ENCODE measurements at places on chromosomes 7 and 10.

DNA sequence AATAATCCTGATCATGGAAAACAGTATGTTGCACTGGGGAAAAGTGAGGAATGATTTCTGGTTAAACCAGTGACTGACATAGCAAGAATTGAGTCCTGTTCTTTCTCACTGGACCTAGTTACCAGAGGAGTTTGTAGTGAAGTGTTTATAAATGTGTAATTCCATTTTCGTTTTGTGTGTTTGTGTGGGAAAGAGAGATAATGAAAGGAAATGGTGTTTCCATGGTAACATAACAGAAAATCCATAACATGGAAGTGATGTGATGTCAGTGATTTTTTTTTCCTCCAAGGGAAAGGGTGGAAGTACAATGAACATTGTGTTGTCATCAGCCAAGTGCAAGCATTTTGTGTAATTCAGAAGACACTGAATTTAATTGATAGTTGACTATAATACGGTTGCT lies 283.9 kb downstream of the PLXDC2 start:
- peak; percentile 22 for DNase-seq

- DNase-seq = peak; percentile 15
Observed at GRCh38 chr10:91694170-91694794, 61.4 kb upstream of the PPP1R3C start.

GRCh38 chr10:43420369-43421200 lies 11.6 kb upstream of the HNRNPF start:
- peak; percentile 91 for DNase-seq

DNA sequence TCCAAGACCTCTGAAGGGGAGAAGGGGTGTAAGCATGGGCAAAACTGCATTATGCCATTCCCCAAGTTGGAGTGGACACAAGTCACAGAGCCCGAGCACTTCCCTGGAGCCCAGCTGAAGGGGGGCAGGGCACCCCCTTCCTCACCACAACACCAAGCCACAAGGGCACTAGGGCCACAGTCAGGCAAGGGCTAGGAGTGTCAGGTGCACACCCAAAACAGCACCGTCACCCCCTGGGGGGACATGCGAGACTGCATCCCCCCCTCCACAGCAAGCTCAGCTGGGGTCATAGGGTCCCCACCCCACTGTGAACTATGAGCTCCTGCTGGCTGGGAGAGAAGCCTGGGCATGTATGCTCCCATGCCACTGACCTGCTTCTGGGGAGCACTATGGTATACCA lies 143.9 kb downstream of the GRID1 start:
- no peak for DNase-seq

DNA sequence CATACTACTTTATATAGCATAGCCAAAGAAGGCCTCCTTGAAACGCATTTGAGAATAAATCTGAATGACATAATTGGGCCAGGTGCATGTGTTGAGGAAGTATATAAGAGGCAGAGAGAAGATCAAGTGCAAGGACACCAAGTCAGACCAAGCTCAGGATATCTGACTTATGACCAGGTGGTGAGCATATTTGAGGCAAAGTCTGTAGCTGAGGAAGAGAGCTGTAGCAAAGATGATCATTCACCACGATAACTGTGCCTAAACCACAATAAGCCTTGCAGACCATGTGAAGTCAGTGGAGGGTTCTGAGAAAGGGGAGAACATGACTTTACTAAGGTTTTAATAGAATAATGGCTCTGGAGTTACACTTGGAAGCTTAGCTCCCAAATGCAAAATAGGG lies 292.3 kb downstream of the SORCS1 start:
- DNase-seq = no peak

DNA sequence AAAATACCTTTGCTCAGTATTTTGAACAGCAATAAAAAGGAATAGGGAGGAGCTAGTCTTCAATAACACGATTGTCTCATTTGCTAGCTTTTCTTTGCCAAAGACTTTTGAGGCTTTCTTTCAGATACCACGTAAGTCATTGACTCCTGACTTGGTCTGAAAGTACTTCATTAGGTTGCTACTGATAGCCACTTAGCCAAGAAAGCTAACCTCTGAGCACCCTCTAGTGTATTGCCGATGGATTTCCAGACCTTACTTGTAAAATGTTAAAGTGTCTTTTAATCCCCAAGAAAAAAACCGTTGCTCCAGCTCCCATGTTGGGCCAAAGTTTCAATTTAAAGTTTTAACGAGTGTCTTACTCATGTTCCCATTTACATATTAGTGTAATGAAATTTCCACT lies 63.4 kb upstream of the STRIP2 start:
- DNase-seq = no peak

- DNase-seq = peak; percentile 92
Observed at GRCh38 chr7:135620980-135621850, 41.1 kb upstream of the STMP1 start.

GRCh38 chr10:130485236-130485957 lies 349.2 kb downstream of the GLRX3 start:
- no peak for DNase-seq

DNA sequence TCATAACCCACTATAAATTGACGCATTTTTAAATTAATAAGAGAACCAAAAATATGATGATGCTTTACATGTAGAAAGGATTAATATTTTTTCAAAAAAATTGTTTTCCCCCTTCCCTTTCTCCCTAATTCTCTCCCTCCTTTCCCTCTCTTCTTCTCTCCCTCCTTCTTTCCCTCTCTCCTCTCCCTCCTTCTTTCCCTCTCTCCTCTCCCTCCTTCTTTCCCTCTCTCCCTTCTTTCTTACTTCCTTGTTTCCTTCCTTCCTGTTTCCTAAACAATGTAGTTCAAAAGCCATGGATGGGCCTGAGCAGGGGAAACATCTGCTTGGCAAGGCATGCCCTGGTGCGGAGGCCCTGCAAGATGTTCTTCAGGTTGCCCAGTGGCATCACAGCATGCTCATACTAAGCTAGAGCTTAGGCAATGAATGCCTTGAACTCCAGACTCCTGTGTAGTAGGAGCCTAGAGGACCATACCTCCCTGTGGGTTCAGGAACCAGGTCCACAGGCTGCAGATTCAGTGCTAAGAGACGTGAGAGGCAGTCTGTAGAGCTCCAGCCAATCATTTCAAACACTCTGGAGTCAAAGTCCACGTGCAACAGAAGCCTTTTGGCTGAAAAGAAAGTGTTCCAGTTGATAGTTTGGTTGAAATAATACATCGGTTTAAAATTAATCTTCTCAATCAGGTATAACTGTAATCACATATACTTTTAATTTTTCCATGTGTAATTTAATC lies 20.1 kb upstream of the MRPS17 start:
- DNase-seq = no peak

DNA sequence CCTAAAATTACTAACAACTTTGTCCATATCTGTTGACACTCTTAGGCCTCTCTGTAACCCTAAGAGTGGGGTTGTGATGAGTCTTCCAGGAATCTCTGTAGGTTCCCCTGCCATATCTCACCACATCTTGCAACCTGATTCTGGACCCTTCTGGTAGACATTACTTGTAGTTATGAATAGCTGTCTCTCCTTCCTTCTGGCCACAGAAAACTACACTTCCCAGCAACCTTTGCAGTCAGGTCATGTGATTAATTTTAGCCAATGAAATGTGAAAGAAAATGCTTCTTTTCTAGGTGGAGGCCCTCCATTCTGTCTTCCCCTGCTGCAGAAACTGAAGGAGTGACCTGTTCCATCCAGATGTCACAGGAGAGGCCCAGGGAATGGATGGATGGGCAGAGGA lies 147.6 kb upstream of the AOAH start:
- DNase-seq = no peak

DNA sequence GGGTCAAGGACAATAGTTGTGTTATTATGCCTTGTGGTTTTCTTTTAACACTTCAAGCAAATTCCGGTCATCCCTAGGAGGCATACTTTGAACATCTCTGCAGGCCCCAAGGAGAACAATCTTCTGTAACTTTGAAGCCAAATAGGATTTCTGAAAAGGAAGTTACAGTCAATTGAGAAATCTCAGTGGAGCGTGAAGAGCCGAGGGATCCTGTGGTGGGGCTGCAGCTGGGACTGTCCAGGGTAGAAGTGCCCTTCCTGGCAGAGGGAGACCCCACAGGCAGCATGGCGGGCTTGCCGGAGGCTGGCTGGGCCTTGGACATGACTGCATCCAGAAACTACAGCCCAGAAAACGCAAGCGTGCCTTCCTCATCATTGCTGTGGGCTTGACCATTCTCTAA lies 179.7 kb downstream of the PTPN20 start:
- no peak for DNase-seq

DNA sequence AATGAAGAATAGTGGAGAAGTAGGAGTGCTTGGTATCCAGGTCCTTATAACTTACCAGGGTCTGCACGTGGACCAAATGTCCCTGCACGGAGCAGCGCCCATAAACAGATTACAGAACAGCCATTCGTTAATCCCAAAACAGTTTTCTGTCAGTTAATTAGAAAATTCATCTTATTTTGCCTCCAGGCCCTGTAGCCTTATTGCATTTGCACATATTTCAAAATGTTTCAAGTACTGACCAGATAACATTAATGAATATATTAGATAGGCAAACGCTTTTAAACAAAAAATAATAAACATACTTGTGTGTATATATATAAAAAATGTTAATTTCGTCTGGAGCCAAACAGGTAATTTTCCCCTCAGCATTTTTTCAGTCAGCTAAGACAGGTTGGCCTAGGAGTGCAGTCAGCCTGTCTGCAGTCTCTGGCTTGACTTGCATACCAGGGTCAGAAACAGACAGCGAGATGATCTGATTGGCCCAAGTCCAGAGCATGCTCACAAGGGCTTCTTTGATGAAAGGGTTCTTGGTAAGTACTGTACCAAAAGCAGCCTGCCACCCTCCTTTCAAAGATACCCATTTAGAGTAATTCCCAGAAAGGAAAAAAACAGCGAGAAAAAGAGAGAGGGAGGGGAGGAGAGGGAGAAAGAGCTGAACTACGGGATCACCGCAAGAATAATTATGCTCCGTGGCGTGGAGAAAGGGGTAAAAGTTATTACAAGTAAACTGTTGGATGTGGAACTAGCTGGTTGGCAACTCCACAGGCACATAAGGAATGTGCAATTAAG lies 194.4 kb upstream of the TCF7L2 start:
- DNase-seq = no peak

DNA sequence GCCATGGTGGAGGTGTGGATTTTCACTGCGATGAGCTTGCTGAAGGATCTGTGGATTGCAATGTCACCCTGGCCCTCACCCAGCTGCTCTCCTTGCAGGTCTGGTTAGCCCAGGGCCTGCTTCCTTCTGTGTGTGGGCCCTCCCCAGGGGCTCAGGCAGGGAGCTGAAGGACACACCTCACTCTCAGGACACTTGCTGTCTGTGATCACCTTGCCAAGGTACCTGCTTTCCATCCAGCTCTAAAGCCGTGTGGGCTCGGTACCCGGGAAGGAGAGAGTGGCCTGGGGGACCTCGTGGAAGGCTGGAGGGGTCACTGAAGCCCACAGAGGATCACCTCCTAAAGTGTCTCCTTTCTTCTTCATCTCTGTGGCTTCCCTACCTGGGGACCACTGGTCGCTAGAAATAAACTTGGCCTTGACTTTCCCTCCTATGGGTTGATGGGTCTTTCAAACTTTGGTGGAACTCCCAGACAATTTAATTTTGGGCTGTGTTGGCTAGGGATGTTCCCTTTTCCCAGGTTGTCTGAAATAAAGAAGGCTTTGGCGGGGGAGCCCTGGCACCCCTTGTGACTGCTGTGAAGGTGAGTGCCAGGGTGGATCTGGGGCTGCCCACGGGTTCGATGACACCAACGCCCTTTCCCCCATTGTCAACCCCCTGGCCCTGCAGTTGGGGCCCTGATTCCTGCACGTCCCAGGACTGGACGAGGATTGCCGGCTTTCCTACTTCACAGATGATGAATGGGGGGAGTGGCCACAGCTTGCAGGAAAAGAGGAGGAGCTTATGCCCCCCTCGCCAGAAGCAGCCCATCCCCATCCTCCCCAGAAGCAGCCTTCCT lies 331.0 kb downstream of the ADARB2 start:
- no peak for DNase-seq

DNA sequence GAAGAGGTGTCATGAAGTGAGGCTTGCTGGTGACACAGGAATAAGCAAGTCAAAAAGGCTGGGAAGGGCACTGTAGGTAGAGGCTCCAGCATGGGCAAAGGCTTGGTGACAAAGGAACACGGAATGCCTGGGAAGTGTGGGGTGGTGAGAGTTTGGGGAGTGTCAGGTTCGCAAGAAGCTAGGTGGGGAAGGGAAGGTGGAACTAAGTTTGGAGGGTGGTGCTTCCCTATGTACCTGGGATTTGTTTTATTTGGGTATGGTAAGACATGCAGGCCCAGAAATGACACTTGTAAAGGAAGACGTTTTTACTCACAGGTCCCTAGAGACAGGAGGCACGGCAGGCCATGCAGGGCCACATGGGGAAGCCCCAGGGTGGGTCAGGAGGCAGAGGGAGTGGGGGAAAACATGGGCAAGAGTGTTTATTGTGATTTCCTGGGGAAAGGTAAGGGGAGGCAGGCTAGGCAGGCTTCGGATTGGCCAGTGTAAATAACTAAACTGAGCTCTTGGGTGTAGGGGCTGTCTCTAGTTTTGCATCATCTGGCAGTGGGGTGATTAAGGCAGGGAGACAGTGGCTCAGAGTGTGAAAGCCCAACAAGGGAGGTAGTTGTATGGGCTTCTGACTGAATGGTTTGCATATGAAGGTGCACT lies 52.1 kb downstream of the SH2D4B start:
- no peak for DNase-seq

DNA sequence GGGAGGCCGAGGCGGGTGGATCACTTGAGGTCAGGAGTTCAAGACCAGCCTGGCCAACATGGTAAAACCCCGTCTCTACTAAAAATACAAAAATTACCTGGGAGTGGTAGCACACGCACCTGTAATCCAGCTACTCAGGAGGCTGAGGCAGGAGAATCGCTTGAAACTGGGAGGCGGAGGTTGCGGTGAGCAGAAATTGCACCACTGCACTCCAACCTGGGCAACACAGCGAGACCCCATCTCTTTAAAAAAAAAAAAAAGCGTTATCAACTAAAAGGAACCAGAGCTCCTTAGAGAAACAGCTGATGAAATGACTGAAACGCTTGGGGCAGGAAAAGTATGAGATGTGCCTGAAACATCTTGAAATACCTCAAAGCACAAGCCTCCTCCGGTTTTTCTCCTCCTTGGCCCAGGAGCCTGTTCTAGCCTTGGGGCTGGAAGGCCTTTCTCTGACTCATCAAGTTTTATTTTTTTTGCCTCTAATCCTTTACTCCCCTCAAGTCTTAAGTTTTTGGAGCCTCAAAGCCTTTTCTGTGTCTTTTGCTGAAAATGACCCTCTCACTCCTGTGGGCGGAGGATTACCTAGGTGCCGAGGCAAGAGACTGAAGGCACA lies 2.6 kb upstream of the METTL27 start:
- no peak for DNase-seq

GRCh38 chr7:45324683-45325237 lies 167.2 kb downstream of the RAMP3 start:
- DNase-seq = no peak
